Fibroblast of lung (primary cell): ENCODE measurements at places on chromosomes 4 and X. TPM values are rescaled to one million over a fixed set of nuclear protein-coding genes. Genes with fewer than 3 reads are reported as not detected.

- no peak for DNase-seq
Measured at GRCh38 chr4:38325629-38325913, 338.4 kb upstream of the KLF3 start.

The VSIG1 gene
- 0.02 and 0.20 TPM in 2 replicates for polyA plus RNA-seq

- DNase-seq = peak; percentile 53
Measured at GRCh38 chrX:110412971-110413726, 54.5 kb downstream of the RTL9 start.

DNA sequence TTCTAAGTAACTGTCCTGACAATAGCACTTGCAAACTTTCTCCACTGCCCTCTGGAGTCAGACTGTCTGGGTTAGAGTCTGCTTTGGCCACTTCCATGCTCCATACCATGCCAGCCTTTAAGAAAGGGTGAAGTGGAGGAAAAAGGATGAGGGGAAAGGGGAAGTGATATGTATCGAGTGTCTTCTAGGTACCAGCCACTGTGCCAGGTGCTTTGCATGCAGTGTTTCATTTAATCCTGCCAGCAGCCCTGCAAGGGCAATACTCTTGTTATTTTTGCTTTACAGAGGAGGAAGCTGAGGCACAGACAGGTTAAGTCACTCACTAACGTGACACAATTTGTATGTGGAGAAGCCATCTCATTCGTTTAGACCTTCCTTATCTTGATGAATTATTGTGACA, 55.6 kb downstream of the RTL9 start:
- DNase-seq = no peak

- no peak for DNase-seq
Measured at GRCh38 chr4:112060212-112060611, 85.0 kb upstream of the FAM241A start.

DNA sequence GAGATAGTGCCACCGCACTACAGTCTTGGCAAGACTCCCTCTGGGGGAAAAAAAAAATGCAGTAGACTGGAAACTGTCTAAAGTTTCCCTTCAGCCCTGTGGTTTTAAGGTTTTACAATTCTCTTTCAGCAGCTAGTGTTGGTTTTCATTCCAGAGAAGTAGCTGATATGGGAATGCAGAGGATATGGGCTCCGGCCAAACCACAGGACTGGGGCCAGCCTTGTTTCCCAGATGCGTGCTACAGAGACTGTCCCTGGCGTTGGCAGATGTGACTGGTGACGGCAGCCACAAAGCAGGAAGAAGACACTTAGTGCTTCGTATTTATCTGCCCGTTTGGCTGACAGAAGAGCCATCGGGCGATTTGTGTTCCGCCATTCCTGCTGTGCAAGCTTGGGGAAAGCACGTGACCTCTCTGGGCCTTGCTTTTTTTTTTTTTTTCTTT, 43.2 kb downstream of the ZBTB49 start:
- peak; percentile 76 for DNase-seq
